ENCODE measurements at places on chromosomes 2 and 18. TPM values are rescaled to one million over a fixed set of nuclear protein-coding genes. Genes with fewer than 3 reads are reported as not detected.

DNA sequence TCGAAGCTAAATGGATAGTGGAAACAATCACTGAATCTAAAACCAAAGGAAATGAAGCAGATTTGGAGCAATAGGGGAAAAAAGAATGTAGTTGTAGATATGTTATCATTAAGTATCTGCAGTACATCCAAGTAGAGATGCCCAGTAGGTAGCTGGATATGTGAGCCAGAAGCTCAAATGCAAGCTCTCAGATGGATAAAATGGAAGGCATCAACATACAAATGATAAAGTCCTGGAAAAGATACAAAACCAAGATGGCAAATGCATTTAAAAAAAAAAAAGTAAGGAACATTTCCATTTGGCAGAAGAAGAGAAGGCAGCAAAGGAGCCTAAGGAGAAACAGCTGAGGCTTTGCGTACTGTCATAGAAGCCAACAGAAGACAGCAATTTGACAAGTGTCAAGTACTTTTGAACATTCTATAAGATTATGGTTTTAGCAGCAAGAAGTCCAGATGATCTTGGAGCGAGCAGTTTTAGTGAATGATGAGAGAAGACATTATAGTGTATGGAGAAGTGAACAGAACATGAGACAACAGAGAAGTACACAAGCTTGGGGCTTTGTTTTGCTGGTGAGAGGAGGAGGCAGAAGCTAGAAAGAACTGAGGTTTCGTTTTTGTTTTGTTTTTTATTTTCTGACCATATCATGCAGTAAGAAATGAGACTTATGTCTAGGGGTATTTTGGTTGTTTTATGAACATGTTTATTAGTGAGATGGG, 18.3 kb downstream of the ROCK2 start:
- DNase-seq = peak; percentile 50

GRCh38 chr2:33033606-33034081, 86.9 kb downstream of the LTBP1 start:
- peak; percentile 86 for DNase-seq

GRCh38 chr2:67455219-67456142, 58.3 kb downstream of the ETAA1 start:
- DNase-seq = no peak

DNA sequence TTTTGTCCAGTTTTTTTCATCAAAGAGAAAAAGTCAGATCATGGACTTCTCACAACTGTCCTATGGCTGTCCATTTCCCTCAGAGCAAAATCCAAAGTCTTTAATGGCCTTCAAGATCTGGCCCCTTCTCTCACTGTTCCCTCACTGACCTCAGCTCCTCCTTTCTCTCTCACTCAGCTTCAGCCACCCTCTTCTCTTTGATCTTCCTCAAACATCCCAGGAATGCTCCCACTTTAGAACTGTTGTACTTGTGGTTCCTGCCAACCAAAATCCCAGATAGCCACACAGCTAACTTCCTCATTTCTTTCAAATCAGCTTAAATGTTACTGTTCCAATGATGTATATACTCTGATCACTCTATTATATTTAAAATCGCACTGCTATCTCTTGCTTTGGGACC, 82.9 kb downstream of the NUP35 start:
- no peak for DNase-seq

DNA sequence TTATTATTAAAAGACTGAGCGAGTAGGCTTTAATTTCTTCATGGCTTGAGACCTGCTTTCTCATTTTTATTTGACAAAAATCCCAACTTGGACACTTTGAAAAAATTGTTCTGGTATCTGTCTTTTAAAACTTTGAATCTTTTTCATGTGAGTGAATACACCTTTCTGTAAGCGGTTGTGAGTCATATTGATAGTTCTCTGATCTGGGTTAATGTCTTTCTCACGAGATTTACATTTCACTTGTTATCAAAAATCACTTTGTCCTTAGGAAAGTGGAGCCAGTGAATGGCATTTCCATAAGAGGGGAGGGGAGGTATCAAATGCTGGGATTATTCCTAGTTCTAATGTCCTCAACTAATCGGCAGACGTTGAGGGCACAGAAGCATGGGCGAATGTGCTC, 36.3 kb downstream of the ATP9B start:
- no peak for DNase-seq

GRCh38 chr2:46666044-46666679, 186.8 kb downstream of the TMEM247 start:
- peak; percentile 90 for DNase-seq

DNA sequence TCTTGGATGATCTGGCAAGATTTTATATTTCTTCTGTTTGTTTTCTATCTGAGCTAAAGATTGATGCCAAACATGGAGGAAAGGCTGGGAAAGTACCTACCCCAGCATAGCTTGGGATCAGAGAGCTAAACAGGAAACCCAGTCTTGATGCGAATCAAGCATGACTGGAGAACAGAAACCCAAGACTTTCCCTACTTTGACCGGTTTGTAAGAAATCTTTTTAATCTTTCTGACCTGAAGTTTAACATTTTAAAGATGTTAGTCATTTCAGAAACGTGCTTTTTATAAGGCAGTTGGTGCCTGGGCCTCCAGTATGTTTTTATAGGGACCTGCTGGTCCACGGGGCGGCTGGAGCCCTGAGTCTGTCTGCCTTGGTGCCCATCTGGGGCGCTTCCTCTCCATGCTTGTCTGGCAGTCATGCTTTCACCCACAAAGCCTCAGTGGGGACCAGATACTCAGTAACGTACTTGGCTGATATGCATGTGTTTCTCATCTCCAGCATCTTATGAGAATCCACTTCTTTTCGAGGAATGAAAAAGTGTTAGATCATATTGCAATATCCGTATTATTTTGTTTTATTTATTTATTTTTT, 266.5 kb downstream of the PTGR3 start:
- DNase-seq = no peak

DNA sequence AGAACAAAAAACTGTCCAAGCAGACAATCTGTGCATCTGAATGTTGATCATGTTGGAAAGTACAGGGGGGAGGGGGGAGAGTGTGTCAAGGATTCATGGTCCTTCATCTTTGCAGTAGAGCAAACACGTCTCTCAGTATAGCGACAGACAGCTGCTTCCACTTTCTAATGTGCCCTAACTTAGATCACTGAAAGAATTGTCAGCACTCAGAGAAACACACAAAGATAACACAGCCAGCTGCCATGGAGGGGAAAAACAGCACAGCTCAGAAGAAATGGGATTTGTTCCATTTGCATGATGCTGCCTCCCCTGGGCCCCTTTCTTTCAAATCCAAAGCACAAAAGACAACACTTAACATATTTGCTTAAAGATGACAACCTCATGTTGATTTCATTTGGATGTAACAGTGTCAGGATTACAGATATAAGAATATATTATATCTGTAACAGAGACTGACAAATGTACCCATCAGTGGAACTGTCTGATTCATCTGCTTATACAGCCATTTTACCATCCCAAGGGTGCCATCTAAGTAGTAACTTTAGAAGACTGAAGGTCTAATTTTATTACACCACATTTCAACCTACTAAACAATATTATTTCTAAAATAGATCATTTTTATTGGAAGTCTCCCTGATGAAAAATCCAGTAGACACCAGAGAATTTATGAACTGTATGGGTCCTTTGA, 17.7 kb downstream of the FIGN start:
- DNase-seq = peak; percentile 53

DNA sequence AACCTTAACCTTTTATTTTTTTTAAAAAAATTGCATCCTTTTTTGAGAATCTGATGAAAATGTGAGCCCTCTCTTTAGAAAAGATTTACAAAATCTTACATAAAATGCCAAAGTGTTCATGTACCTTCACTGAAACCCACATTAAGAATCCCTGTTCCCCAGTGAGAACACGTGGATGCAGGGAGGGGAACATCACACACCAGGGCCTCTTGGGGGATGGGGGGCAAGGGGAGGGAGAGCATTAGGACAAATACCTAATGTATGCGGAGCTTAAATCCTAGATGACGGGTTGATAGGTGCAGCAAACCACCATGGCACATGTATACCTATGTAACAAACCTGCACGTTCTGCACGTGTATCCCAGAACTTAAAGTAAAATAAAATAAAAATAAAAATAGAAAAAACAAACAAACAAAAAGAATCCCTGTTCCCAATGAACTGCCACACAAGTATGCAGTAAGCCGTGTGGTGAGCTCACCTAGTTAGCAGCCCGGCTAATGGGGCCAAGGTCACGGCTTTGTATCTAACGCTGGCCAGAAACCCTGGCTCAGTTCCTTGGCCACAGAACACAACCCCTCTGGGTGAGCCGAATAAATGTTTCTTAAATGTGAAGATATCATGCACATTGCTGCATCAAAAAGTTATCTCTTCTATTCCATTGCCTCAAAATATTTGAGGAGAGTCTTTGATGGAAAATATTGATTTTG, 41.4 kb downstream of the CHST9 start:
- DNase-seq = no peak

DNA sequence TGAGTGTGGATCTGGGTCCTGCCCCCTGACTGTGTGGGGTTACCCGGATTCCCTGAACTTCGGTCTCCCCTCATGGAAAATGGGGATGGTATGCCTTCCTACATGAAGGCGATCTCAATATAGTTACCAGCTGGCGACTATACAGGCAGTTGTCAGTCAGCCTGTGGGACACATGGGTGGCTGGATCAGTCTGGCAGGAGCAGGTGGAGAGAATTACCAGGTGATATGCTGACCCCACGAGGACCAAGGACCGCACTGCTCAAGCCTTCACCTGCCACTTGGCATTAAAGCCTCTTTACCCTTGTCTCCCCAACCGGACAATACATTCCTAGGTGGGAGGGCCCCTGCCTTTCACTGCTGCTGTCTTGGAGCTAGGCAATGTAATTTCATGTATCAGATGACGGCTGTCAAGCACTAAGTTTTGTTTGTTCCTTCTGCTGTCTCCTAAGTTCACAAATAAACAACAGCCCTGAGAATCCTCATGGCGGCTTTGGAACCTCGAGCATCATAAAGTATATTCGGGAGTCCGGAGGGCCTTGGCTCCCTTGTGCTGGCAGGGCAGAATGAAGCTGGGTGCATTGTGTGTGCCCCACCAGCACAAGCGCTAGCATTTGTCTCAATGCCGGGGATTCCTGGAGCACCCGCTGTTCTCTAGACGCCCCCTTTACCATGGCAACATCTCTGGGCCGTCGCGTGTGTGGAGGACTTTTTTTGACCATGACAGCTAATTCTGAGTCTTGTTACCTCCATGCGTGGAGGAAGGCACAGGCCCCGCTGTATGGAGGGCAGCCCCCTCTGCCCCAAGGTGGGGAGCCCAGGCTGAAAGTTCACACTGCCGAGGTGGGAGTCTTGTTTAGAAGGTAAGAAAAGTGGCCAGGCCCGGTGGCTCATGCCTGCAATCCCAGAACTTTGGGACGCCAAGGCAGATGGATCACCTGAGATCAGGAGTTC, 48.6 kb downstream of the PDCL3 start:
- DNase-seq = no peak

- no peak for DNase-seq
Measured at GRCh38 chr18:12476955-12477354, 69.2 kb downstream of the PRELID3A start.

- DNase-seq = no peak
Measured at GRCh38 chr2:38167968-38168350, 92.0 kb upstream of the CYP1B1 start.

DNA sequence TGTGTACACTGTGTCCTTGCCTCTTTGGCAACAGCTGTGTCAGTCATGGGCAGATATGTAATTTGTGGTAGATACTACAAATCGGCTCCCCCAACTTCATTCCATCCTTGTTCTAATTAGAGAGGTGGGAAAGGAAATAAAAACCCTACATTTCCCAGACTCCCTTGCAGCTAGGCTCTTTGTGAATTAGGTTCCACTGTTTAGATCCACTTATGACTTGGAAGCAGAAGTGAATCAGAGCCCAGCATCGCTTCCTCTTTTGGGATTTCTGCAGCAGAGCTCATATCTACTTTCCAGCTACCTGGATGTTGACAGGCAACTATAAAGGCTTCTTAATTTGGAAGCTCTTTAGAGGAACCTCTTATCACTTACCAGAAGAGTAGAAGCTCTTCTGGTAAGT, 34.1 kb upstream of the NARS1 start:
- DNase-seq = no peak

DNA sequence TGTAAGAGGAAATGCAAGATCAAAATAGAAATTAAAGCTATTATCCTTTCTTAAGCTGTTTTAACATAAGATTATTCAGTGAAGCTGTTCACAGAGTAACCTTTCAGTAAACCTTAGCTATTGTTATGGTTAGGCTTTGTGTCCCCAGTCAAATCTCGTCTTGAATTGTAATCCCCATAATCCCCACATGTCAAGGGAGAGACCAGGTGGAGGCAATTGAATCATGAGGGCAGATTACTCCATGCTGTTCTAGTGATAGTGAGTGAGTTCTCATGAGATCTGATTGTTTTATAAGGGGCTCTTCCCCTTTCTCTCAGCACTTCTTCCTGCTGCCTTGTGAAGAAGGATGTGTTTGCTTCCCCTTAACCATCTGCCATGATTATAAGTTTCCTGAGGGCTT, 424.4 kb downstream of the DSEL start:
- no peak for DNase-seq

GRCh38 chr2:179764710-179765109, 96.7 kb downstream of the ZNF385B start:
- no peak for DNase-seq

DNA sequence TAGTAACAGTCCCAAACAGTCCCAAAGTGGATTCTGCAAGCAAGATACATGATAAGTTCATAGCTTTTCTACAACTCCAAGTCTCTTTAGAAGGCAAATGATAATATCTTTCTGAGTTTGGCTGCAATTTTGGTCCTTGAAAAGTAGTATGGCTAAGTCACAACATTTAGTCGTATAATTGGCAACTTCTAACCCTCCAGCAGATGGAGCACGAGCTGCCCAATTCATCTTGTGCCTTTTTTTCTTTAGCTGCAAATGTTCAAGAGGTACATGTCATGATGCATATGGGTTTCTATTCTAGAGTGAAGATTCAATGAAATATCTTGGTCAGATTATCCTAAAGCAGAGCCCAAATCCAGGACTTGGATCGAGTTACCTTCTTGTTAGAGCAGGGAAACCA, 127.0 kb upstream of the KLHL14 start:
- DNase-seq = no peak

DNA sequence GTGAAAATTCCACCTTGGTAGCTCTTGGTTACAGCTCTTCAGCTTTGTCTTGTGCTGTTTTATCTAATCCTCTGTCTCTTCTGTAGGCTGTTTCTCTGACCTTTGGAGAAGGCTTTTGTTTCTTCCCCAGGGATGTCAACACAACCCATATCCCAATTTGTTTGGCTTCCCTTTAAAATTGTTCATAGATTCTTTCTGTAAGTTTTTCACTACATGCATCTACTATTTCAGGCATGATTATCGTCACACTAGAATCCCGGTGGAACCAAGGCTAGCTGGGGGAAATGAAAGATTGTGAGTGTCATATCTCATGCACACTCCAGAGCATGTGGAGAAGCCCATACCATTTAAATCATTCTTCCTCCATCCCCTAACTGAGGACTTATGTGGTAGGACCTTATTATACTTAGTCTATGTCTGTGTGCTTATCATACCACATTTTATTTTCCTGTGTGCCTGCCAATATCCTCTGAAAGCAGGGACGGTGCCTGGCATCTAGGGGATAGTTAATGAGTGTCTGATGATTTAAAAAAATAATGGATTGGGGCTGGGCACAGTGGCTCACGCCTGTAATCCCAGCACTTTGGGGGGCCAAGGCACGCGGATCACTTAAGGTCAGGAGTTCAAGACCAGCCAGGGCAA, 59.9 kb downstream of the CRIM1 start:
- DNase-seq = peak; percentile 26

LRP1B gene
- total RNA-seq = 1.7 TPM

CCDC141 gene
- total RNA-seq = 6.0 TPM

AQP4 gene
- 1.5 TPM for total RNA-seq

M1AP gene
- total RNA-seq = 0.99 TPM

ATP8B1 gene
- 23.0 TPM for total RNA-seq

LRRC30 gene
- total RNA-seq = 0.69 TPM

SCTR gene
- not detected for total RNA-seq

RUFY4 gene
- total RNA-seq = 0.10 TPM

CFAP210 gene
- 0.30 TPM for total RNA-seq
